ENCODE measurements at places on chromosomes 2 and 18. TPM values are rescaled to one million over a fixed set of nuclear protein-coding genes. Genes with fewer than 3 reads are reported as not detected.
A peak's percentile ranks its signal among the peaks of the same experiment; 100 is the strongest.

DNA sequence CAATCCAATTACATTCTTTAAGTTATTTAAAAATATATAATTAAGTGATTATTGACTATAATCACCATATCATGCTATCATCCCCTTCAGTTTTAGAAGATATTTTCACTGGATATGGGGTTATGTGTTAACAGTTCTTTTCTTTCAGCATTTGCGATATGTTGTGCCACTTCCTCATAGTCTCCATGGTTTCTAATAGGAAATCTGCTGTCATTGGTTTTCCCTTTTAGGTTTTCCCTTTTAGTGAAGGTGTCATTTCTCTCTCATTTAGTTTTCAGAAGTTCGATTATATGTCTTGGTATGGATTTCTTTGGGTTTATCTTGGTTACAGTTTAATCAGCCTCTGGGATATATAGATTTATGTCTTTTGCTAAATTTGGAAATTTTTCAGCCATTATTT lies 34.8 kb upstream of the EPG5 start:
- no peak for DNase-seq

DNA sequence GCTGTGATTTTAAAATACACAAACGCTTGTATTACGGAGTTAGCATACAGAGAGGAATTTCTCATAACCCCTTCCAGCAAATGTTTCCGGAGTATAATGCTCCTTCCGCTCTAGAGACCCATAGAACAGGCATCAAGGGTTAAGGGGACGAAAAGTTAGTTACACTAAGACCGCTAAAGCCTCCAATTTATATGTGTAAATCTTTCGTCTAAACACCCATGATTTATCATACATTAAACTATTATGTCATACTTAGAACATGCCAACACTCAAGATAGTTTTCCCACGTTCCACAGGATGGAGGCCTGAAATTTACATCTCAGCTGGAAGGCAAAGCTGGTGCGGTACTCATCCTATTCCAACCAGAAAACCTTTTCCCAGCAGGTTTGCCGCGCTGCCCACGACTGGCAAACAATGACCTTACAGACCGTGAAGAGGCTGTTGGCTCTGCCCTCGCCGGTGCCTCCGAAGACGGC lies 650 bp downstream of the ORMDL1 start:
- DNase-seq: no peak

- DNase-seq: no peak
These were observed 463.1 kb upstream of the DDX18 start for GRCh38 chr2:117351396-117351795.

DNA sequence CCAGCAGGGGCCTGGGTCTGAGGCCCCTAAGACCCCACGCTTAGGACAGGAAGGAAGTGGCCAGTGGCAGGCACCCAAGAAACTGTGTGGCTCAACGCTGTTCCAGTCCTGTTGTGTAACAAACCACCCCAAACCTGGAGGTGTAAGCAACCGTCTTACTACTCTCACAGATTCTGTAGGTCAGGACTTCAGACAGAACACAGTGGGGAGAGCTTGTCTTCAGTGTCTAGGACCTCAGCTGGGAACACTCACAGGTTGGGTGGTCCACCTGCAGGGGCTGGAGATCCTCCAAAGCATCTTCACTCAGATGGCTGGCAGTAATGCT lies 123.0 kb downstream of the KLHL29 start:
- no peak for DNase-seq

GRCh38 chr2:108013305-108013704 lies 27.0 kb downstream of the SLC5A7 start:
- no peak for DNase-seq

GRCh38 chr2:37851828-37852584 lies 73.1 kb upstream of the RMDN2 start:
- no peak for DNase-seq

GRCh38 chr18:46715062-46715461 lies 41.8 kb downstream of the ST8SIA5 start:
- DNase-seq: no peak

DNA sequence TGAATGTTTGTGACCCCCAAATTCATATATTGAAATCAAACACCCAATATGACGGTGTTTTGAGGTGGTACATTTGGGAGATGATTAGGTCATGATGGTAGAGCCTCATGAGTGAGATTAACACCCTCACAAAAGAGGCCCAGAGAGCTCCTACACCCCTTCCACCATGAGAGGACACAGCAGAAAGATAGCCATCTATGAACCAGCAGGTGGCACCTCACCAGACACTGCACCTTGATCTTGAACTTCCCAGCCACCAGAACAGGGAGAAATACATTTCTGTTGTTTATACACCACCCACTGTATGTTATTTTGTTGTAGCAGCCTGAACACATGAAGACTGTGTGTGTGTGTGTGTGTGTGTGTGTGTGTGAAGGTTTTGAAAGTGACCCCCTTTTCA lies 58.1 kb downstream of the ST3GAL5 start:
- no peak for DNase-seq

GRCh38 chr2:46796843-46797625 lies 118.6 kb downstream of the MCFD2 start:
- no peak for DNase-seq

- DNase-seq: no peak
These were observed 12.2 kb downstream of the HRH4 start for GRCh38 chr18:24472591-24472990.

GRCh38 chr2:148640767-148641166 lies 3.8 kb upstream of the EPC2 start:
- no peak for DNase-seq

DNA sequence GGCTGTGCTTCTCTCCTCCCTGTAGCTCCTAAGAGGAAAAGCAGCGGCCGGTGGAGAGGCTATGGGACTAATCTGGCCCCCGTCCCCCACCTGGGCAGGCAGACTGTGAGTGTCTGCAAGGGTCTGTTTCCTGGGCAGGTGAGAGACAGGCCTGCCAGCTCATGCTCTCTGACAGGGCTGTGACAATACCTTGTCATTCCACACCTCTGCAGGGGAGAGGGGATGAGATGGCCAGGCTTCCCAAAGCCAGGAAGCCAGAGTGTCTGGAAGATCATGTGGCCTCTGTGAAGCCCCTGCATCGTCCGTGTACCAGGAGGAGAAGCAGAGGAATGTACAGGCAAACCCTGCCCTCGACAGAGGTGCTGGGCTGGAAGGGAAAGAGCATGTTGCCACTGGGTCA lies 142.5 kb upstream of the GATA6 start:
- no peak for DNase-seq

GRCh38 chr2:143934626-143935481 lies 585.1 kb downstream of the ZEB2 start:
- no peak for DNase-seq

GRCh38 chr2:232634206-232635150 lies 1.1 kb downstream of the EFHD1 start:
- DNase-seq: peak; percentile 7

- peak; percentile 21 for DNase-seq
These were observed 261.1 kb upstream of the RASGRP3 start for GRCh38 chr2:33215299-33215698.

- DNase-seq: no peak
These were observed 166.7 kb downstream of the SH3RF3 start for GRCh38 chr2:109295781-109296117.

DNA sequence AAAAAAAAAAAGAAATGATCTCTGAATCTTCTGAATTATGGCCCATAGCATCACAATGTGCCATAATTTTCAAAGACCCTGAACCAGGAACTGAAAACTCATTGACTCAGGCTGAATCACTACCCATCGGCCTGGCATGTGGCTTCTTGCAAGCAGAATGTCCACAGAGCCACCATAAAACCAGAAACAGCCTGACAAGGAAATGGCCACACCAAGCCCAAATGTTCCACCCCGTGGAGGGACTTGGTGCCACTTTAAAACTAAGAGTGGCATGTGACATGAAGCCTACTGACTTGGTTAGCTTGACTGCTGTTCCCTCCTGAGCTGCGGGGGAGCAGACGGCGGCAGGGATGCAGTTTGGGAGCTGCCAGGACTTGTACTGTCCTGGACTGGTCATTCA lies 71.2 kb upstream of the RBM44 start:
- no peak for DNase-seq

DNA sequence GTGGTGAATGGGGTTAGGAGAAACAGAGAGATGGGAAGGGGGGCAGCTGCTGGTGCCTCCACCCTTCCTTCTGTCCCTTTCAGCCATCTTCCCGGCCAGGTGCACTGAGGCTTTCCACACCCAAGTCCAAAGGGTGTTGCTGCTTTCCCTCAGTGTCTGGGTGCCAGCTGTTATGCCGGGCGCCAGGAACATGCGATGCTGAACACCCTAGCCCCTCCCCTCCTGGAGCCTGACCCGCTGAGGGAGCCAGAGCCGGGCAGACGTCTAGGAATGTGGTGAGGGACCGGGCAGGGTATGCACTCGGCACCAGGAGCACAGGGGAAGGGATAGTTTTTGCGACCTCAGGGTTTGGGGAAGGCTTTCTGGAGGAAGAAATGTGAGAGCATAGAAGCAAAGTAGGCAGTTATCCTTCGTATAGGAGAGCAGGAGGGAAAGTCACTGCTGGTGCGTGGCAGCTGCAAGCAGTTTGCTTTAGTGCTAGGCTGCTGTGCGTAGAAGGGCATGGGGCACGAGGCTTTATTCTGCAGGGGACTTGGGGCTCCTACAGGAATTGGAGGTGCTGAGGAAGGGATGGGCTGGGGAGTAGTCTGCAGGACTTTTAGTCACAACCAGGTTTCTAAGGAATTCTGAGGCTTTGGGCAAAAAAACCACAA lies 147.7 kb downstream of the TSN start:
- no peak for DNase-seq

DNA sequence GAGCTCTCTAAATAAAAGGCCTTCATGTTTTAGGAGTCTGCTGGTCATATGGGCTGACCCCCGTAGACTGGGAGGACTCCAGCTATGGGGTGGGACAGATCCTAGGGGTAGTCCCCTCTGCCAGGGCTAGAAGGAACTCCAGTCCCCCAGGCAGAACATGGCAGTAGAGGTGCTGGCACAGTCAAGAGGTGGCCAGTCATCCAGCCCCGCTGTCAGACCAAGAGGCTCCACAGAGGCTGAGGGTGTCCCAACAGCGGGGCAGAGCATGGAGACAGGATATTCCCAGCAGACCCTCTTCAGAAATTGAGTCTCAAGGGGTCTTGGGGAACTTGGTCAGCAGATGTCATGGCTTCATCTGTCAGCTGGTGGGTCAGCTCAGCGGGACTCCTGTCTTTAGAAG lies 76.6 kb downstream of the LONRF2 start:
- no peak for DNase-seq

- DNase-seq: no peak
These were observed 12.9 kb downstream of the TMEM247 start for GRCh38 chr2:46492301-46492700.

DNA sequence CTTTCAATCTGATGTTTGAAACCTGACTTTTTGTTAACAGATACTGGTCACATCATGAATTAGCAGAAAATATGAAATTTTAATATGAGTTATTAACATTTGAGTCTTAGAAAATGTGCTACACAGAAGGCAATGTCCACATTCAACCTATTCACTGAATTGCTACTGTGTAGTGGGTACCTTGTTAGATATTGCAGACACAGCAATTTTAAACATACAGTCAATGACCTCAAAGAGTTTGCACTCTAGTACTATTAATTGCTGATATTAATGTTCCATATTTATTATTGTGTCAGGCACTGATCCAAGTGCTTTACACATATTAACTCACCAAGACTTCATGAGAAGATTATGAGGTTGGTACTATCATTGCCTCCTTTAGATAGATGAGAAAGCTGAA lies 385.4 kb upstream of the PKDCC start:
- DNase-seq: no peak

Gene TXNL1
- 9.2 TPM for total RNA-seq

Gene SP110
- total RNA-seq: 12.9 TPM

Gene VSNL1
- 0.66 TPM for total RNA-seq

Gene SP140L
- total RNA-seq: 6.7 TPM

Gene OXER1
- 6.9 TPM for total RNA-seq

Gene REG3G
- 171 TPM for total RNA-seq

Gene AOX1
- 60.0 TPM for total RNA-seq

Gene GPBAR1
- 3.1 TPM for total RNA-seq

Gene PROM2
- 31.6 TPM for total RNA-seq

Gene RELCH
- total RNA-seq: 13.5 TPM

Gene LRATD1
- 5.7 TPM for total RNA-seq

All from body of pancreas (tissue), 4 donors.